ENCODE measurements at places on chromosomes 3 and 15.
A peak's percentile ranks its signal among the peaks of the same experiment; 100 is the strongest.

- DNase-seq = peak; percentile 20
Observed at GRCh38 chr15:83208367-83208661, 691 bp upstream of the HDGFL3 start.

DNA sequence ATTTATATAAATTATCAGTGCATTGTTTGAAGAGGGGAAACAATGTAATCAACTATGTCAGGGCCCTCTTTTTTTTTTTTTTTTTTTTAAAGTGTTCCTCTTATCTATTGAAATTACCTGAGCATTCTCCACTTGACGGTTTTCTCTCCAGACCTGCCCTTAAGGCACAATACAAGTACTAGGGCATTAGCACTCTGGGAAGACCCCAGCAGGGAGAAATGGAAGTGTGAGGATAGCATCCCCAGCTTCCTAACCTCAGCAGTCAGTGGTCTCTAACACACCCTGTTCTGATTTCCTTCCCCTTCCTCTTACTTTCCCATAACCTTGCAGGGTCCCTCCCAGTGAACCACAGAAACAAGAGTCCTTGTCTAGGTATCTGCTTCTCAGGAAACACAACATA, 458.3 kb upstream of the ARL6 start:
- DNase-seq = no peak

DNA sequence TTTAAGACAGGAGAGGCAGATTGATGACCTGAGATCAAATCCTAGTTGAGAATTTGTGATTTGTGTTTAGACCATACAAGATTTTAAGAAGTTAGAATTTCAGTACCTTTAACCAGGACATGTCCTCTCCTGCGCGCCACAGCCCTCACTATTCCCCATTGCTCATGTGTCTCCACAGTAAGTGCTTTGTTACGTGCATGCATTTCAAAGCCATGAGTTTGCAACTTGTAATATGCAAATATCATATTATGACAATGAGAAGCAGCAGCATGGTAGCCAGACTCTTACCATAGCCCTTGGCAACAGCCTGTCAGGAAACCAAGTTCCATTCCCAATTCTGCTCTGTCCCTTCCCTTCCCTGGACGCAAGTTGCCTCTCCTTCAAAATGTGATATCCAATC, 73.3 kb upstream of the ATP13A5 start:
- DNase-seq = no peak

DNA sequence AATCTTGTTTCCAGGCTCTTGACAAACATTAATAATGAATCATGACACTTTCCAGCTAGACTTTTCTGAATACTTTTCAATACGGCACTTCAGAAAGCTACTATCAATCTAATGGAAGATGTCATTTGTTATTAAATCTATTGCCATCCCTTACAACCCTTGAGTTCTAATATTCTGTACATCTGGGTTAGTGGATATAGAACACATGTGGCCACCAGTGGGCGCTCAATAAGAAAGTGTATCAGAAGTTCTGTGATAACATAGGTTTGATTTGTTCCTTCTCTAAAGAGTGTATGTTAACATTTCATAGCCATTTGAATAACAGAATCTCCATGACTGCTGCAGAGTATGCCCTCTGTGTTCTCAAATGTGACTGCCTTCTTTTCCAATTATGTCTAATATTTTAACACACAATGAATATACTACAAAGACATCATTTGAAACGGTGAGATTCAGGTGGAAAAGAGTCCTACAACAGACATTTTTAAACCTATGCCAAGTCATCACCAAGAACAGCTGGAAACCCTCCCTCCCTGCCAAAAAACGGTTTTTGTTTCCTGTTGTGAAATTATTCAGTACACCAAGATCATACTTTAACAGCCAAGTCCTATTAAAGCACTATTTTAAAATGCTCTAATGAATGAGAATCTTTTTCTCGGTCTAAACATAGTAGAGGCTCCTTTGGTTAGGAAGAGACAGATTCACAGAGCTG, 22.2 kb downstream of the ALDH1A2 start:
- no peak for DNase-seq

DNA sequence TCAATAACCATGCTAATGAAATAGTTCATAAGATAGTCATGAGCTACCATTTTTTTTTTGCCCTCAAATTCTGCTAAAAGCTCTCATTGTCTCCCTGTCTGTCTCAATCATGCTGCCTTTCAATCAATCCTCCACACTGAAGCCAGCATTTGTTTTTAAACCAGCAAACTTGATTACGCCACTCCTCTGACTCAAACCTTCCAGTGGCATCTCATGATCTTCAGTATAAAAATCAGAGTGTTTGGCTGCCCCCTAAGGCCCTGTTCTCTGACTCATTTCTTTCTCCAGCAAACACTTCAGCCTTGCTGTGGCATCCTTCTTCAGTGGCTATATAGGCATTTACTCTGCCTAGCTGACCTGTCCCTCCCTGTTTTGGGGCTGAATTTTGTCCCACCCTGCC, 36.0 kb upstream of the EOMES start:
- no peak for DNase-seq

DNA sequence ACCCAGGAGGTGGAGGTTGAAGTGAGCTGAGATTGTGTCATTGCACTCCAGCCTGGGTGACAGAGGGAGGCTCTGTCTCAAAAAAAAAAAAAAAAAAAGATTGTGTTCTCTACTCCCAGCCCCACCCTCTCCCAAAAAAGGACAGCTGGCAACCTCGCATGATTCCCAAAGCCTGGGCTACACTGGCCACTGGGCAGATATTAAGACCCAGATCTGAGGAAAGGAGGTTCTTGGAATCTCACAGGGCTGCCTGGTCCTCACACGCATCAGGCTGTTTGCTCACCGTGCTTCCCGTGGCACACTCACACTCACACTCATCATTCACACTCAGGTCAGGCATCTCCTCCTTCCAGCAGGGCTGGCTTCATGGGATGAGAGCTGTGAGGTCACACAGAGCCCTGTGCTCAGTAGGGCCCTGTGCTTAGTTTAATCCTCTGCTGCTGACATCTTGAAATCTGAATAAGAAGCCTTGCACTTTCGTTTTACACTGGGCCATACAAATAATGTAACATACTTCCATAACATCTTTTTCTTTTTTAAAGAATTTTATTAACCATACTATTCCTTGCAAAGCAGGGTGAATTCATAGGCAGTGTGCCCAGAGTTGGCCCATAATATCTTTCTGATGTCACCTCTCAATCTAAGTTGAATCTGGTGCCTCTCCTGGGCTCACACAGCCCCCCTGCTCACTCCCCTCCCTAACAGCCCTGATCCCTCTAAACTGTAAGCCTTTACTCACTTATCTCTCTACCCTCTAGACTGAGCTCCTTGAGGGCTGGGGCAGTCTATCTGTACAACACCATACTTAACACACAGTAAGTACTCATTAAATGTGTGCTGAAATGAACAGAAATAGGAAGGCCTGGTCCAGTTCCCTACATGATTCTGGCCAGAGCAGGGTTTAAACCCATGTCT, 50.2 kb upstream of the C15orf39 start:
- DNase-seq = no peak

- no peak for DNase-seq
Observed at GRCh38 chr15:63446255-63446654, 58.1 kb upstream of the USP3 start.

- no peak for DNase-seq
Observed at GRCh38 chr15:72445426-72445825, 28.7 kb upstream of the ARIH1 start.

GRCh38 chr15:73082812-73083211, 30.5 kb downstream of the NEO1 start:
- DNase-seq = no peak

GRCh38 chr15:43975326-43975725, 148.5 kb downstream of the WDR76 start:
- no peak for DNase-seq

DNA sequence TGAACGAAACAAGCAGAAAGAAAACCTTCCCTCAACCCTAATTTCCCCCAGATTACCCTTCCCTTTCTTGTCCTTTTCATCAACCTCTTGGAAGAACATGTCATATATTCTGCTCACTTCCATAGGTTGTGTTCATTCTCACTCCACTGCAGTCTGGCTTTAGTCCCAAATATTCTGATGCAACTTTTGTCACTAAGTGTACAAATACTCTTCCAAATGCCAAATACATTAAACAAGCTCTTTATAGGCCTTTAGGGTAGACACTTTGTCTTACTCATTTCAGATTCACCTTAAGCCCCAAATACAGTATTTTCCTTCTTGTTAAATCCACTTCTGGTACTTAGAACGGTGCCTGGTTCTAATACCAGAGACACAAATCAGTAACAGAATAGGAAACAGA, 406.5 kb upstream of the CDIN1 start:
- DNase-seq = no peak

DNA sequence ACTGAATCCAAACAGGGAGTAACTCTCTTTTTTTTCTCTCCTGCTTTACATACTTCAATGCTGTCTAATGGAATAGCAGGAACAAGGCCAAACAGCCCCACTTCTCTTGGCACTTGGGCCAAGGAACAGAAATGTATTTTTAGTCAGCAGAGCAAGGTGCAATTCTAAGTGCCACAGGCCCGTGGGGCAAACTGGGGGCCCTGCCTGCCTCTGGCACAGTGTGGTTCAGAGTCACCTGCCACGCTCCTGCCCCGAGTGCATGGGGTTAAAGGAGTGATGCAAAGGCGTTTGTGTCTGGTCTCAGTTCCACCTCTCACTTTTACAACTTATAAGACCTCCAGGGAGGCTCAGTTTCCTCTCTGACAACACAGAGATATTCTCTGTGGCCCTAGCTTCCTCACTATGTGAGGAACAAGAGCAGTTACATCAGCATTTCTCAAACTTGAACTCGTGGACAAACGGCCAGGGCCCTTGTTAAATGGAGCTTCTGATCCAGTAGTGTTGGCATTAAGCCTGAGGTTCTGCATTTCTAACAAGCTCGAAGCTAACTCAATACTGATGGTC, 51.3 kb downstream of the LRIG1 start:
- no peak for DNase-seq

- DNase-seq = no peak
Observed at GRCh38 chr3:51961602-51962569, 5.4 kb downstream of the PCBP4 start.

DNA sequence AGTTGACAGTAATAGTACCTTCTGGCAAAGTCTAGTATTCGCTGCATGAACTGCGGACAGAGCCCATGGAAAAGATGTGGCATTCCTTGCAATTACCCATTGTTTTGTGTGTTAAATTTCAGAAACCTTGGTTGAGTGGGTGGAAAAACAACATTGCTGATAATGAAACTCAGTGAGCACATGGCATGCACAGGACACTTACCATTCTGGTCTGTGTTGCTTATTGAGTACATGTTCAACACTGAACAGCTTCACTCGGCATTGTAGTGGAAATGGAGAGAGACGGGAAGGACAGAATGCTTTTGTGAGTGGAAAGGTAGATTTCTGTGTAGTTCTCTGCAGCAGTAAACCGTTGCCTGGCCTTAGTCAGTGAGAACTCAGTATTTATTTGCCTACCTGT, 165.3 kb downstream of the FNDC3B start:
- DNase-seq = no peak

DNA sequence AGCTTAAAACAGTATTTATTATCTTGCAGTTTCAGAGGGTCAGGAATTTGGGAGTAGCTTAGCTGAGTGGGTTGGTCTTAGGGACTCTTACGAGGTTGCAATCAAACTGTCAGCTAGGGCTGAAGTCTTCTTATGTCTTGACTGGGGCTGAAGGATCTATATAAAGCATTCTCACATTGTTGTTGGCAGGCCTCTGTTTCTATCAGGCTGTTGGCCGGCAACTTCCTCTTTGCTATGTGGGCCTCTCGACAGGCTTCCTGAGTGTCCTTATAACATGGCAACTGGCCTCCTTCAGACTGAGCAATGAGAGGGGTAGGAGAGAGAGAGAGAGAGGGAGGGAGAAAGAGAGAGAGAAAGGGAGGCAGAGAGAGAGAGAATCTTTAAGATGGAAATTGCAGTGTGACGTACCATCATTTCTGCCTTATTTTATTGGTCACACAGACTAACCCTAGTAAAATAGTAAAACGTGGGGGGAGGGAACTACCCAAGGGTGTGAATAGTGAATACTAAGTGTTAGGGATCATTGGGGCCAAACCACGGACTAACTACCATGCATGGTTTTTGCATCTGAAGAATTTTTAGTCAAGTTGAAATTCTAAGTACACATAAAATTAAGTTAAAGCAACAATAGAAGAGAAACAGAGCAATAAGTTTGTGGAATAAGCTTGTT, 16.1 kb downstream of the FGF7 start:
- no peak for DNase-seq

DNA sequence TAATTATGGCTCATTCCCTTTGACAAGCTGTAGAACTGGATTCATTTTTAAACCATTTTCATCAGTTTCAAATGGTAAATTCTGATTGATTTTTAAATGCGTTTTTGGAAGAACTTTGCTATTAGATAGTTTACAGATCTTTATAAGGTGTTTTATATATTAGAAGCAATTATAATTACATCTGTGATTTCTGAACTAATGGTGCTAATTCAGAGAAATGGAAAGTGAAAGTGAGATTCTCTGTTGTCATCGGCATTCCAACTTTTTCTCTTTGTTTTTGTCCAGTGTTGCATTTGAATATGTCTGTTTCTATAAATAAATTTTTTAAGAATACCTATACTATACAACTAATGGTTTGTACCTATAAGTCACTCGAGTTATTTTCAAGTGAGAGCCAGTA, 62.7 kb downstream of the PXYLP1 start:
- no peak for DNase-seq

DNA sequence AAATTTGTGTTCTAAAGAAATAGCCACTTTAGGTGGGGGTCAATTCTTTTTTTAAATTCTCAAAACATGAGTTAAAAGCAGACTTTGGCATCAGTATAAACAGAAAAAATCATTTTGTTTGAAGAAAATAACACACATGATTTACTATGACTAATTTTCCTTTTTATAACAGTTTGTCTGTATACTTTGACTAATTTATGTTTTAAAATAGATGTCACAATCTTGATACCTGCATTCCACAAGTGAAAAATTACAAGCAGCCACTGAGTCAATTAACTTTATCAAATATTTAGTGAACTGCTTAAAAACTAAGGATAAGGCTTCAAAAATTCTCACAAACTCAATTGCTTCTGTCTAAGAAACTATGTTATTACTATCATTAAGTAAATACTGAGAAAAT, 235.0 kb downstream of the TBC1D5 start:
- DNase-seq = no peak

GRCh38 chr15:28919201-28919635, 33.4 kb downstream of the APBA2 start:
- DNase-seq = peak; percentile 15

- DNase-seq = no peak
Observed at GRCh38 chr15:45481135-45481534, 41.4 kb downstream of the SLC30A4 start.

GRCh38 chr15:89141885-89142284, 53.6 kb downstream of the ABHD2 start:
- DNase-seq = no peak

- DNase-seq = no peak
Observed at GRCh38 chr3:183638101-183638852, 2.9 kb downstream of the KLHL24 start.

DNA sequence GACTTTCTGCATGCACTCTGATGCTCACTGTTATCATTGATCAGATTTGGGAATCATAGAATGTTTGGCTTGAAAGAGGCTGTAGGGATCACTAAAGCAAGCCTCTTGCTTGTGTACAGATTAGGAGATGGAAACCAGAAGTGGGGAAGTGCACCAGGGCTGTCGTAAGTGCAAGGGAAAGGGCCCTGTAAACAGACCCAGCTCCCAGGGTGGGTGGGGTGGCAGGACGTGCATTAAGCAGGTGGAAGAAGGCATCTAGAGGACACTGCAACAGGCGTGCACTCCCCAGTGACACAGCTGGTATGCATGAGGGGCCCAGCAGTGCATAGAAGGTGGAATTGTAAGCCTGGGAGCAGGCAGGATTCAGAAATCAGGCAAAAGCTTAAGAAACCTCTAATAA, 58.0 kb upstream of the SLC7A14 start:
- DNase-seq = no peak

- no peak for DNase-seq
Observed at GRCh38 chr15:49715211-49715610, 94.4 kb downstream of the DTWD1 start.

Measured in SHP77 (cell line).